Pulmonary artery endothelial cell (primary cell): ENCODE measurements at places on chromosomes 5 and 9. TPM values are rescaled to one million over a fixed set of nuclear protein-coding genes. Genes with fewer than 3 reads are reported as not detected.

The FOXD4L6 gene
- total RNA-seq = 0.07 TPM in 1 of 2 replicates, not detected in the other

The ANGPTL2 gene
- 15.5 and 17.8 TPM in 2 replicates for total RNA-seq

The IFNB1 gene
- not detected in 2 replicates for total RNA-seq

The MAMDC2 gene
- total RNA-seq = 26.4 and 37.7 TPM in 2 replicates

DNA sequence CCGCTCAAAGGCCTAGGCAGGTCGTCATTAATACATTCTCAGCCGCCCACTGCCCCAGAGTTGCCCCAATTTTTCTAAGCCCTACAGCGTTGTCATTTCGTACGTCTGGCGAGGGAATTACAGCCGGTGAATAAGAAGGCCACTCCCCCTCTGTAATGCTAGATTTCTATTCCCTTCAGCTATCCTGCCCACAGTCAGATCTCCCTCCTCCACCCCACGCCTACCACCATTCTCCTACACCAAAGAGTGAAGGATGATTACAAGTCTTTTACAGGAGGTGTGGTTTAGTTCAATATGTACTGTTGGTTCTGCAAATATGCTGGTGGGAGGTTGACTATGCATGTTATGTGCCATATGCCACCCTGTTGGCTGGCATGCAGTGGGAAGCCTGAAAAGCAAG is 83.7 kb upstream of the SMIM15 start:
- no peak for DNase-seq

GRCh38 chr5:142981886-142982820 is 212.0 kb downstream of the ARHGAP26 start:
- DNase-seq = no peak

DNA sequence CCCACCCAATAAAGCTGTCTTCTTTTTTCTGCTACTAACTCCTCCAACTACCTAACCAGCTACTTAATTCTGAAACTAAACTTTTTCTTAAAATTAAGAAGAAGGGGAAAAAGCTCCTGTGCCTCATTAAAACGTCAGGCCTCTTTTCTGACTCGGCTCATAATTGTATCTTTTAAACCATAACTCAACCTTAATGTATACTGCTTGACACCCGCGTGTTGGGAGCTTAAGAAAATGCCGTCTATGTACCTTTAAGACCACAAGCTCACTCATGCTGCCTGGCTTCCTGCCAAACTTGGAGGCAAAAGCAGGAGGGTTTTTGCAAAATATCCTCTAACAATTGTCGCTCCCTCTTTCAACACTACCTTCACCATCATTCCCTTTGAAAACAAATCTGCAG is 5.0 kb downstream of the EBF1 start:
- DNase-seq = no peak

DNA sequence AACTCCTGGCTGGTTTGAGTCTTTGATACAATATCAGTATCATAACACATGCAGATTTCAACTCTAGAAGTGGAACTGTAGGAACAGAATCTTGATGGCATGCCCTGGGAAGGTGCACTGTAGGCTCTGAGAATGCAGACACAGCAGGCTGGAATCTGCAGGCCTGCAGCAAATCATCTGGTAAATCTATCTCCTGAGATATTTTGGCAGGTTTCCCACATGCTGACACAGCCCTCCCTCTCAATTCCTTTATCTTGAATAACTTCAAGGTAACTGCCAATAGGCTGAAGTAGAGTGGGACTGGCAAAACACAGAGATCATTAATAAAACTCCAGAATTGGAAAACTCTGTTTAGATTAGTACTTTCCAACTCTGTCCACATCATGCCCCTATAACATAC is 177.8 kb upstream of the PCSK5 start:
- DNase-seq = no peak

GRCh38 chr5:154543380-154543779 is 65.4 kb upstream of the HAND1 start:
- DNase-seq = no peak

DNA sequence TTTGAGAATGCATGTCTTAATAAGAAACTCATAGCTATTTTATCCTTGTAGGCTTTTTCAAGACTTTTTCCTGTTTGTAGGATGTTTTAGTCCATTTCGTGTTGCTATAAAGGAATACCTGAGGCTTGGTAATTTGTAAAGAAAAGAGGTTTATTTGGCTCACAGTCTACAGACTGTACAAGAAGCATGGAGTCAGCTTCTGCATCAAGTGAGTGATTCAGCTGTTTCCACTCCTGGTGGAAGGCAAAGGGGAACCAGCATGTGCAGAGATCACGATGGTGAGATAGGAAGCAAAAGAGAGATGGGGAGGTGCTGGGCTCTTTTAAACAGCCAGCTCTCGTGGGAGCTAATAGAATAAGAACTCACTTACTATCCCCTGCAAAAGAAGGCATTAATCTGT is 177.3 kb downstream of the ALDH1A1 start:
- DNase-seq = no peak
